Stimulated activated CD8-positive, alpha-beta memory T cell treated with anti-CD3 and anti-CD28 coated beads, Interleukin-4, amount 100 ng/mL, for 48 hours (primary cell): ENCODE measurements at places on chromosomes 3 and 15.
A peak's percentile ranks its signal among the peaks of the same experiment; 100 is the strongest.

GRCh38 chr3:47425959-47426358 is 45.1 kb downstream of the PTPN23 start:
- DNase-seq: no peak

DNA sequence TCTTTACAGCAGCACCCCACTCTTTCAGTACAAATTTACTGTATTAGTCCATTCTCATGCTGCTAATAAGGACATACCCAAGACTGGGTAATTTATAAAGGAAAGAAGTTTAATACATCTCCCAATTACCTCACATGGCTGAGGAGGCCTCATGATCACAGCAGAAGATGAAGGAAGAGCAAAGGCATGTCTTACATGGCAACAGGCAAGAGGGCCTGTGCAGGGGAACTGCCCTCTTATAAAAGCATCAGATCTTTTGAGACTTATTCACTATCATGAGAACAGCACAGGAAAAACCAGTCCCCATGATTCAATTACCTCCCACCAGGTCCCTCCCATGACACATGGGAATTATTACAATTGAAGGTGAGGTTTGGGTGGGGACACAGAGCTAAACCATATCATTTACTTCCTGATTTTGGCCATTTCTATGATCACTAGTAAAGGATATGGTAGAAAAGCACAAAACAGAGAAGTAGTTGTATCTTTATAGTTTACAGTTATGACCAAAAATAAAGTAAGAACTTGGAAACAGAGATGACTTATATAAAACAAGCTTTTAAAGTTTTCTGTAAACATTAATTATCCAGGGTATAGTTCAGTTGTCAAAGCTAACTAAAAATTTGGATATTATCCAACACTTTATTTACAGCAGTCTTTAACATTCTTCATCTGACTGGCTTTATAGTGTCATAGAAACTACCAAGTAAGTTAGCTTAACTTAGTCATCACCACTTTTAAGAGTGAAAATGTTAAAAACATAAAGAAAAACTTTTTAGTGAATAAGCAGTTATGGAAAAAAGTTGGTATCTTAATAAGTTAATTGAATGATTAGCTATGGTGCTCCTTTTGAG is 40.2 kb downstream of the P2RY1 start:
- DNase-seq: no peak

GRCh38 chr3:42080453-42080872 is 10.7 kb upstream of the TRAK1 start:
- no peak for DNase-seq

DNA sequence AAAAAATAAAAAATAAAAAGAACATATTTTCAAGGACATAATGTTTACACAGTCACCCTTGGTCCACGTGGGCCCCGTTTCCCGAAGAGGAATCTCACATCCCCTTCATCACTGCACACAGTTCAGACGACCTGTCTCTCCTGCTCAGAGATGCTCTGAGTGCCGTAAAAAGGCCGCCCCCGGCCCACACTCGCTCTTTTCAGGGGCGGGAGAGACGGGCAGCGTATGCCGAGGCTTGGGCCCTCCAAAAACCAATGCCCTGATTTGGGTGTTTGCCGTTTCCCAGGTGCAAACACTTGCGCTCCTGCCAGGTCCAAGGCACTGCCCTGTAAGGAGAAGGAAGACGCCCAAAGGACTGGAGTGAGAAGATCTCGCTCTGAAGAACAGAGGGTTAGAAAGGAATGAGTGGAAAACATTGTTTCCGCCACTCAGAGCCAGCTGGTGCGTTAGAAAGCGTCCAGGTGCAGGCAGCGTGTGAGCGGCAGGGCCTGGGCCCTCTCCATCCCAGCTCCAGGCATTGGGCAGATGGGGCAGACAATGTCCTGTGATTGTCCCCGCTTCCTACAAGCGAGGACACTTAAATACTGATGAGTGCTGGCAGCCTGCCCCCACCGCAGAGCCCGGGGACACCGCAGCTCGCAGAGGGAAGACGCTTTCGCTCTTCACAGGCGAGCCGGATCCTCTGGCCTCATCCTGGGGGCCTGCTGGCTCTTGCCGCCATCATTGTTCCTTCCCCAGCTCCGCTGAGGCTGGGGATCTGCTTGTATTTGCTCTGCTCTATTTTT is 53.2 kb downstream of the NIPA2 start:
- no peak for DNase-seq

GRCh38 chr15:90343302-90343790 is 8.7 kb upstream of the ZNF774 start:
- no peak for DNase-seq

GRCh38 chr15:58873267-58873666 is 60.2 kb downstream of the SLTM start:
- DNase-seq: no peak

DNA sequence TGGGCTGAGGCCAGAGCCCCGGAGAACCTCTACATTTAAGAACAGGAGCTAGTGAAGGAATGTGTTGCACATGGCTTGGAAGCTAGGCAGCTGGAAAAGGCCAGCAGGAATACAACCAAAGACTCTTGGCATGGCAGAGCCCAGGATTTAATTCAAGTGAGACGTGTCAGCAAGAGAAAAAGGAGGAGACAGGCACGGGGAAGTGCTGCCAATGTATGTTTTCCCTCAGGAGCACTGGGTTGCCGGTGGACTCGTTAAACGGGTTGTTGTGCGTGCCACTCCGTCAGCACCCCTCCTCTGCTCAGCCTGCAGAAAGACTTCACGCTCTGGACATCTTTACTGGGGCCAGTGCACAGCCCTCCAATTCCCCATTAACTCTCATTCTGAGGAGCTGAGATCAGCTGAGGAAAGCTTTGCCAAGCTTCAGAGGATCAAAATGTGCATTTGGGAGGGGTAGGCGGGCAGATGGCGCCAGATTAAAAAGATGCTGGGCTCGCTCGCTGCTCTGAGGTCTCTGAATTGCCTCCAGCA is 103.7 kb downstream of the PDZRN3 start:
- DNase-seq: no peak

GRCh38 chr3:11643605-11644087 is at the start of gene VGLL4:
VGLL4 (minus strand) TSS chr3:11643915; CDS start chr3:11643518, 397 bp downstream.
- peak; percentile 84 for DNase-seq

DNA sequence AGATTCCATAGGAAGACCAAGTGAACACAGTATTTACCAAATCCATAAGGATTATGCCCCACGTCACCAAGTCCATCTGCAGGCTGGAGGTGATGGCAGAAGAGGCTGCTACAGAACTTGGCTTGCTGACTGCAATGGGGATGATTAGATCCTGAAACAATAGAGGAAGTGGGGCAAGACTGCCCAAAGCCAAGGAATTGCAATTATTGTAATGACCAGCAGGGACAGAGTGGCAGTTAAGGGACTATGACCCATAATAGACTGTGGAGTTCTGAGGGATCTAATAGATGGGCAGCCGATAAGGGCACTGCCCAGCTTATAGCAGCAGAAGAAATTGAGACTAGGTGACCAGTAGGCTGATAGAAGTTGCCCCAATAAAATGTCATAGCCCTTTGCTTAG is 108.4 kb downstream of the MINAR1 start:
- no peak for DNase-seq

DNA sequence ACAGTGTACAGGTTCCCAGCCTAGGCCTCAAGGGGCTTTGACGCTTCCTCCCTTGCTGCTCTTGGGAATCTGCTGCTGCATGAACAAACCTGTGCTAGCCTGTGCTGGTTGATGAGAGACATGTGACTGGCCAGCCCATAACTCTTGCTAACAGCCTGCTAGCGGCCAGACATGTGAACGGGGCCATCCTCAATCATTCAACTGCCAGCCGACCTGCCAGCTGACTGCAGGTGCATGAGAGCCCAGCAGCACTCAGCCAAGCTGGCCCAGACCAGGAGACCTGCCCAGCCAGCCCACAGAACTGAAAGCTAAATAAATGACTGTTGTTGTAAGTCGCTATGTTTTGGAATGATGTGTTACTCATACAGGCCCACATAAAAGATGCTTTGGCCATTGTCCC is 82.4 kb upstream of the DLG1 start:
- DNase-seq: no peak

GRCh38 chr3:141422961-141423582 is 54.8 kb downstream of the ZBTB38 start:
- no peak for DNase-seq

GRCh38 chr3:45966950-45967640 is 23.8 kb downstream of the CXCR6 start:
- DNase-seq: no peak

DNA sequence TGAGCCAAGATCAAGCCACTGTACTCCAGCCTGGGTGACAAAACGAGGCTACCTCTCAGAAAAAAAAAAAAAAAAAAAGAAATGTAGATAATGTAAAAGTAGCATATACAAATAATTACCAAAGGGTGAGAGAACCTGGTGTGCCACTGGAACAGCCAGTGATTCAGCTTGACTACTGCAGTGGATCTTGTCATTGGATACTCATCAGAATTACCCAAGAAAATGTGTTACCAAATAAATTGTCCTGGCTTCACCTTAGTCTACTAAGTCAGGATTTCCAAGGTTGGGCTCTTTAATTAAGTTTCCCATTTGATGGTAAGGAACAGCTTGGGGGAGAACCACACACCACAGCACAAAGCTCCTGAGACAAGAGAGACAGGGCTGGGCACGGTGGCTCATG is 1.5 kb downstream of the NICN1 start:
- DNase-seq: no peak

GRCh38 chr3:4416961-4417360 is 50.1 kb downstream of the SUMF1 start:
- DNase-seq: peak; percentile 66

DNA sequence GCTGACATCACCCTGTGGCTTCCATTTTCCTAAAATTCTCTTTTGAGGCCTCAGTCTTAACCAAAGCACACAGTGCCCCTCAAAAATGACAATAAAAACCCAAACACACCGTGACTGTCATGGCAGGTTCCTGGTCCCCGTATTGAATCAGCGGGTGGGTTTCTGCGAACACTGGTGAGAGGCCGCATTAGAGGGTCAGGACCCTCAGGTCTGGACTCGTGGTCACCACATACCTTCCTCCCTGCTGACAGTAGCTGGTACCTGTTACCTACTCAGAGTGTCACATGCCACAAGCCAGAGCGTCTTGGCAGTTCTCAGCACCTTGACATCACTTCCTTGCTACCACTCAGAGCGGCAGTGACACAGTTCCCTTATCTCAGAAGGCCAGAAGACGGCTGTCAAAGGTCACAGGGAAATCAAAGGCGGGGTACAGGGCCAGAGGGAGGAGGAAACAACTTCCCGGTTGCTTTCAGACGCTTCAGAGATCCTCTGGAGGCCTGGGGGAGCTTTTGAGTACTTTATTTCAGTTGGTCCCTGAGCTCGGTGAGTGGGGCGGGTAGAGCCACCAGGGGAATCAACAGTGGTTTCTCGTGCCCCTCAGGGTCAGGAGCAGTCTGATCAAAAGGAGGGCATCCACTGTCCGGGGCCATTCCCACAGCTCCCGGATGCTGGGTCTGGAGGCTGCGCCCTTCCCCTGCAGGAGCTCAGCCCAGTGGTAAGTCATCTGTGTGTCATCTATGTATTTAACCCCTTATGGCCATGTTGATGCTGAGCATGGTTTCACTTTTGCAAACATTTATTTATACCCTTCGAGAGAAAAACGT is at the start of the genes CCR5AS and CCRL2:
Gene CCR5AS, minus strand, starts transcription at position 279 of the 824 bp plus-strand sequence.
Gene CCRL2, plus strand, starts transcription at position 472 of the 824 bp plus-strand sequence. CDS start 821 bp downstream, outside the sequence.
- DNase-seq: peak; percentile 54

- DNase-seq: no peak
These were observed 675.4 kb downstream of the OTOL1 start for GRCh38 chr3:162171970-162172369.

DNA sequence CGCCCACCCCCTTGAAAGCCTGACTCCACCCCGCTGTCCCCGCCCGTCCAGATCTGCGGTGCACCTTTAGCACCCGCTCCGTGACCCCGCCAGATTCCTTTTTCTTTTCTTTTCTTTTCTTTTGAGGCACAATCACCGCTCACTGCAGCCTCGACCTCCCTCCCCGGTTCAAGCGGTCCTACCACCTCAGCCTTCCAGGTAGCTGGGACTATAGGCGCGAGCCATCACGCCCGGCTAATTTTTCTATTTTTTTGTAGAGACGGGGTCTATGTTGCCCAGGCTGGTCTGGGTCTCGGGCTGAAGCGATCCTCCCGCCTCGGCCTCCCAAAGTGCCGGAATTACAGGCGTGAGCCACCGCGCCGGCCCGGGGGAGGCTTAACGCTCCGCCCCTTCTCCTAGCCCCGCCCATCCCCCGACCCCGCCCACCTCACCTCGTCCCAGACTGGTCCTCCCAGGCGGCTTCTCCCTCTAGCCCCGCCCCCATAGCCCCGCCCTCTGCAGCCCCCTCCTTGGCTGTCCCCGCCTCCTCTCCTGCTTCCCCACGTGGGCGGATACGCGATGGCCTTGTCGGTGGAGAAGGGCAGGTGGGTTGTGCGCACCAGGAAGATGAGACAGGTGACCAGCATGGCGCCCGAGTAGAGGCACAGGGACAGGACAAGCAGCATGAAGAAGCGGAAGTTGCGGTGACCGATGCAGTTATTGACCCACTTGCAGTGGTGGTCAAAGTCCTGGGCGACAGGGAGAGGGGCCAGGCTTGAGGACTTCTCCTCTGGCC is 3.2 kb downstream of the ZDHHC19 start:
- DNase-seq: peak; percentile 78

- no peak for DNase-seq
These were observed 157.8 kb downstream of the TIGIT start for GRCh38 chr3:114451561-114452018.

DNA sequence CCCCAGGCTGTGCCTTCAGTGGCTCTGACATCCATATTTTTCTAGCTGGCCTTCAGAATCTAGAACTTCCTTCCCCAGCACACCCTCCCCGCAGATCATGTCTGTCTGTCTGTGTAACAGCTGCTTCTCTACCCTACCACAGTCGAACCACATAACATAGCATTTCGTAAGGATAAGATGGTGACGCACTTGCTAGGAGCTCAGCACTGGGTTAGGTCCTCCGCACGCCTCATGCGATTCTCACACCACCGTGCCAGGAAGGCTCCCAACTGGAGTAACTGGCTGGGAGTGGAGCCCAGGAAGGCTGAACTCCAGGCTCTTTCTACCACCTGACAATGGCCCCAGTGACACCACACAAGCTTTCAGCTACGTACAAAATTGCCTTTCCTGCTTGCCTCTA is 168.6 kb downstream of the STT3B start:
- no peak for DNase-seq
